ENCODE measurements at places on chromosomes 12 and 14. TPM values are rescaled to one million over a fixed set of nuclear protein-coding genes. Genes with fewer than 3 reads are reported as not detected.

The LRTM2 gene
- not detected for total RNA-seq

The SCN8A gene
- 0.64 TPM for total RNA-seq

The NPFF gene
- not detected for total RNA-seq

The TBC1D30 gene
- total RNA-seq, result 4.0 TPM

The TAS2R20 gene
- 0.64 TPM for total RNA-seq

The ADSS1 gene
- total RNA-seq, result 18.8 TPM

The WNT5B gene
- total RNA-seq, result 0.43 TPM

The AMN gene
- total RNA-seq, result 4.7 TPM

All from tracheal epithelial cell (primary cell).